ENCODE measurements at places on chromosomes 5 and 9. TPM values are rescaled to one million over a fixed set of nuclear protein-coding genes. Genes with fewer than 3 reads are reported as not detected.

UBLCP1 gene
- total RNA-seq: 6.8 TPM

C8G gene
- total RNA-seq: not detected

PRUNE2 gene
- 4.9 TPM for total RNA-seq

S100Z gene
- not detected for total RNA-seq

SUSD3 gene
- 0.16 TPM for total RNA-seq

OTULINL gene
- 0.49 TPM for total RNA-seq

QRFP gene
- total RNA-seq: not detected

LIFR gene
- 50.7 TPM for total RNA-seq

PCDHB15 gene
- total RNA-seq: 1.2 TPM

ANKRD31 gene
- under 0.01 TPM for total RNA-seq

THBS4 gene
- total RNA-seq: not detected

STPG3 gene
- not detected for total RNA-seq

HOMER1 gene
- total RNA-seq: 12.0 TPM

PCDHB1 gene
- not detected for total RNA-seq

Data from bladder microvascular endothelial cell (primary cell).